ENCODE measurements at places on chromosomes 2 and 18.

GRCh38 chr18:78268226-78268988 is 711.2 kb upstream of the SALL3 start:
- DNase-seq: no peak

GRCh38 chr18:79197531-79197930 is 128.3 kb downstream of the ATP9B start:
- no peak for DNase-seq

DNA sequence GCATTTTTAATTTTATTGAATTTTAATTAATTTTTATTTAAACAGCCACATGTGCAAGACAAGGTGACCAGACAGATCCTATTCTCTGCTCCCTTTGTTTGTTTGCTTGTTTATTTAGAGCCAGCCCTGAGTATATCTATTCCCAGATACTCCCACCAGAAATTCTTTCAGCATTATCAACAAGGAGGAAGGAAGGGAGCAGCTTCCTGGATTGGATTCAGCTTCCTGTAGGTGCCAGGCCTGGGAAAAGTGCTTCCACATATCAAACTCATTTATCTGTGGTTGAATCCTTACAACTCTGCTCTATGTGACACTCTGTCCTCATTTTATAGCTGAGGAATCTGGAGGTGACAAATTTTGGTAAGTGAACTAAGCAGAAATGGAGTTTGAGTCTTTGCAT is 60.5 kb upstream of the KLF7 start:
- DNase-seq: no peak

- DNase-seq: no peak
Observed at GRCh38 chr2:46871976-46872381, 43.6 kb downstream of the MCFD2 start.

GRCh38 chr18:75810516-75810915 is 383.0 kb upstream of the SMIM21 start:
- DNase-seq: no peak

DNA sequence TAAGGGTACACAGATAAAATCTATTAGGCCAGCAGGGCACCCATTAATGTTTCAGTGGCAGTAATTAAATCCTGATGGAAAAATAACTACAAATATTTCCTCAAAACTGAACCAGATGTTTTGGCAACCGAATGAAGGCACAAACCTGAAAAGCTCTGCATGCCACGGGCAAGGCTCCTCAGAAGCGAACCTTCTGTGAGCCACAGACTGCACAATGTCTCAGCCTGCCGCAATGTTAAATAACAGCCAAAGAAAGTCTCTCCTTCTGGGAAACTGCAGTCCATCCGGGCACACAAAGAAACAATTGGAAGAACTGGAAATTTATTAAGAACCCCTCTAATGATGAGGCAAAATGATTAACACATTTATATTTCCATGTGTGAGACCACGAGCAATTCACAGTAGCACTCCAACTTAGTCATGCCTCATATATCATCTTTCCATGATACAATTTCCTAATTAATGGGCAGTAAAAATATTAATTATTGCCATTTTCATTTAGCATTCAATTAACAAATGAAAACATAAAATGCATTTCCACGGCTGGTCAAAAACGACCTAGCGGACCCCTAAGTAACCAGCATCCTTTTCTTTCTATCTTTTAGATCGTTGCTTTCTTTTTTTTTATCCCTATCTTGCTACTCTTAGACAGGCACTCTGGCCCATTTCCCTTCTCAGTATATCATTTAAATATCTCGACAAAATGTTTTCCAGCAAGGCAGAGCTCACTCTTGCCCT is 237.5 kb downstream of the EPHA4 start:
- no peak for DNase-seq

GRCh38 chr2:168003876-168004275 is 243.5 kb downstream of the STK39 start:
- no peak for DNase-seq

- no peak for DNase-seq
Observed at GRCh38 chr2:74538881-74539339, 9.2 kb downstream of the HTRA2 start.

All from RPMI8226 (cell line).